Hepatic stellate cell (primary cell): ENCODE measurements at places on chromosomes 16 and 17.
A peak's percentile ranks its signal among the peaks of the same experiment; 100 is the strongest.

GRCh38 chr16:66309-67182 lies 5.9 kb downstream of the RHBDF1 start:
- no peak for DNase-seq

- DNase-seq: peak; percentile 67
Observed at GRCh38 chr17:67289181-67289876, 44.3 kb upstream of the HELZ start.

GRCh38 chr17:30380643-30381339 lies 2.1 kb downstream of the CPD start:
- DNase-seq: no peak

DNA sequence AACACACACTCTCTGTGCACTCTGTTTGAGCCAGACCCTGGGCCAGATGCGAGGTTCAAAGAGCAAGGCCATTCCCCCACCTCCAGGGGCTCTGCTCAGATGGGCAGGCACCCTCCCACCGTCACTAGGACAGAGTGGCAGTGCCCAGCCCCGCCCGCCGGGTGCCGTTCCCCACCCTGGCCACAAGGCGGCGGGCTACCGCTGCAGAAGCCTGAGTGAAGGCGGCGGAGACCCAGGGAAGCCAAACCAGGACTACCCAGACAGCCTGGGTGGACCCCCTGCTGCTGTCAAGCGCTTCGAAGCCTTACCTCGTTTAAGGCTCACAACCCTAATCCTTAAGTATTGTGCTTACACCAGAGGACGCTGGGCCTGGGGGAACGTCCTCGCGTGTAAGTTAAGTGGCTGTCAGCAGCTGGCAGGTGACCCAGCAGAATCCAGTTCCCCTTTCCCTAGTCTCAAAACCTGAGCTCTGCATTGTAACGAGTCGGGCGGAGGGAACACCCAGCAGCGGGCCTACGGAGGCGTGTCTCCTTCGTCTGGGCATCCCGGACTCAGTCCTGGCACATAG lies 4.5 kb downstream of the ARHGAP27 start:
- DNase-seq: peak; percentile 87

- no peak for DNase-seq
Observed at GRCh38 chr17:55458978-55459377, 37.3 kb upstream of the MMD start.

GRCh38 chr17:29445844-29446243 lies 55.7 kb downstream of the TAOK1 start:
- DNase-seq: no peak

- peak; percentile 52 for DNase-seq
Observed at GRCh38 chr16:4801962-4802658, at the start of gene ROGDI. Gene ROGDI (minus strand): TSS chr16:4802633. CDS start chr16:4802571, 62 bp downstream.

DNA sequence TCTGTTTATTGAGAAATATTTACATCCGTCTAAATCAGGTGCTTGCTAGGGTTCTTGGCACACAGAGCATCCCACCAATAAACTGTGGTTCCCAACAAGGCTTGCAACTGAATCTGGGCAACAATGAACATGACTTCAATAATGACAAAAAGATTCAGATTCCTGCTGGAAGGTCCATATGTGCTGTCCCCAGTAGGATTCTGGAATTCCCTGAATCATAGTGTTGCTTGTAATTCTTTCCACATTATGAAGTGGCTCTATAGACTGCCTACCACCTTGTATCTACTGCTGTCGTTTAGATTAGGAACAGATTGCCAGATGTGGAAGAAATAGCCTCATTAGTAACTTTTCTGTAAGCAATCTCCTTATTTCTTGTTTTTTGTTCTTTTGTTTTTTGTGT lies 265.9 kb downstream of the WWOX start:
- no peak for DNase-seq

- DNase-seq: no peak
Observed at GRCh38 chr16:30428055-30428454, 1.8 kb downstream of the DCTPP1 start.
